ENCODE measurements at places on chromosomes 4 and X.
A peak's percentile ranks its signal among the peaks of the same experiment; 100 is the strongest.

DNA sequence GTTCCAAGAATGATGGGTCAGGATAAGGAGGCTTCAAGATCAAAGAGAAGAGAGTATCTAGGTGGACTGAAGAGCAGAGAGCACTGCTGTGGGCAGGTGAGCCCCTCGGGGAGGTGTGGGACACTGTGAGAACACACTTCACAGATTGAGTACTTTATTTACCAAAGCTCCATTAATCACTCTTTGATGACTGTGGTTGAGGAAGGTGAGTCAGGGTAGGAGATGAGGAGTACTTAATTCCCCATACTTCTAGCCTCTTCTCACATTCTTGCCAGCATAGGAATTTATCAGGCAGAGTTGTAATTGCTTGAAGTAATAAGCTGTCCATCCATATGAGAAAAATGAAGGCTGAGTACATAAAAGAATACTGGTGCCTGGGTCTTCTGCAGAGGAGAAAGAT, 375.3 kb downstream of the PCDH10 start:
- no peak for DNase-seq

DNA sequence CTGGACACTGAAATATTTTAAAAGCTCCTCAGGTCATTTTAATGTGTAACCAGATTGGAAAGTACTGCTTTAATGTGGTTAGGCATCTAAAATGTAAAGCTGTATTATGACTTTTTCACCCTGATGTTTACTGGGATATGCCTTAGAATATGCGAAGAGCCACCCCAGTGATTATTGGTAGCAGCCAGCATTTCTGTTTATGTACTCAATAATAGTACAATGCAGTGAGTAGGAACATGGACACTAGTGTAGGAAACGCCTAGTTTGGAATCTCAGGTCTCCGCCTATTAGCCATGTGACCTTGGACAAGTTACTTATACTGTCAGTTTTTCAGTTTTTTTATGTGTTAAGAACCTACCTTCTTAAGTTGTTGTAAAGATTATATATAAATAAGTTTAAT, 446.0 kb upstream of the PITX2 start:
- DNase-seq, result no peak

GRCh38 chrX:47366041-47366722, 4.2 kb upstream of the ZNF157 start:
- DNase-seq, result peak; percentile 62

DNA sequence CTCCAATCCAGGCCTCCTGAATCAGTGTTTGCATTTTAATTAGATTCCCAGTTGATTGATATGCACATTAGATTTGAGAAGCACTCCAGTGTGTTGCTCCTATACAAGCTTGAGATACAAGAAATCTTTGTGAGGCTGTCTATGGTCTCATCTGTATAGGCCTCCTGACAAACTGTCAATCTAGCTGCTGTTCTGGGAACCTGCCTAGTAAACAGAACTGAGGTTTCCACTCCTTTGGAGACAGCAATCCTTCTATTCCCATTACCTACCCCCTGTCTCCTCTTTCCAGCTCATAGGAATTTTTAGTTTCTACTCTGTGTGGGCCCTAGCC, 306.1 kb upstream of the EMCN start:
- no peak for DNase-seq

DNA sequence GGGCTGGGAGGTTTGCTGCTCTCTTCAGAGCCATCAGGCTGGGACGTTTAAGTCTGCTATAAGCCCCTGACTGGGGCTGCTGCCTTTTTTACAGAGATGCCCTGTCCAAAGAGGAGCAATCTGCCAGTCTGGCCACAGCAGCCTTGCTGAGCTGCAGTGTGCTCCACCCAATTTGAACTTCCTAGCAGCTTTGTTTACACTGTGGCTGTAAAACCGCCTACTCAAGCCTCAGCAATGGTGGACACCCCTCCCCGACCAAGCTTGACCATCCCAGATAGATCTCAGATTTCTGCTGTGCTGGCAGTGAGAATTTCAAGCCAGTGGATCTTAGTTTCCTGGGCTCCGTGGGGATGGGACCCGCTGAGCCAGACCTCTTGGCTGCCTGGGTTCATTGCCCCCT, 40.7 kb downstream of the SPATA18 start:
- DNase-seq, result no peak

DNA sequence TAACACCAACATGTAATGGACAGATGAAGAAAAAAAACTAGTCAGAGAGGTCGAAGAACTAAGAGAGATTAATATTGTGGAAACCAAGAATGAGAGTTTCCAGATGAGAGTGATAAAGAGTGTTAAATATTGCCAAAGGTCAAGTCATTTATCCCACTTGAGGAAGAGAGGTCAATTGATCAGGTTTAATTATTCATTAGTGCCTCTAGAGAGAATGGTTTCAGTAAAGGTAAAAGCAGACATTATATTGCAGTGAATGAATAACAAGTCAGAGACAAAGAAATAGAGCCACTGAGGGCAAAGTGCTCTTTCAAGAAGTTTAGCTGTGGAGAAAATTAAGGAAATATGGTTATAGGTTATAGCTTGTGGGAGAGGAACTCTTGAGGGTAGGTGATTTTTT, 263.1 kb downstream of the GUCY2F start:
- DNase-seq, result no peak

- no peak for DNase-seq
These were observed 8.2 kb downstream of the TNIP3 start for GRCh38 chr4:121155893-121156292.

DNA sequence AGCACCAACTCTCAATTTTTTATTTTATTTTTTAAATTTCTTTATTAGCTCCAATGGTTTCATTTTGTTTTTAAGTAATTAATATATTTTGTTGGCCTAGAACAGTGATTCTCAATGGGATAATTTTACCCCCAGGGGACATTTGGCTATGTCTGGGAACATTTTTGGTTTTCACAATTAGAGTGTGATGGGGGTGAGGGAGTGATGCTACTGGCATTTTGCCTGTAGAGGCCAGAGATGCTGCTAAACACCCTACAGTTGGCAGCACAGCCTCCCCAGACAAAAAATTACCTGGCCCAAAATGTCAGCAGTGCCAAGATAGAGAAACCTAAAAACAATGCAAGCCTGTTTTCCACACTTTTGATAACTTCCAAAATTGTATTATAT, 64.6 kb downstream of the HHIP start:
- DNase-seq, result no peak

GRCh38 chrX:41045960-41046567, 39.2 kb upstream of the USP9X start:
- DNase-seq, result no peak

GRCh38 chrX:47808904-47809788, 27.6 kb upstream of the ZNF81 start:
- DNase-seq, result no peak

DNA sequence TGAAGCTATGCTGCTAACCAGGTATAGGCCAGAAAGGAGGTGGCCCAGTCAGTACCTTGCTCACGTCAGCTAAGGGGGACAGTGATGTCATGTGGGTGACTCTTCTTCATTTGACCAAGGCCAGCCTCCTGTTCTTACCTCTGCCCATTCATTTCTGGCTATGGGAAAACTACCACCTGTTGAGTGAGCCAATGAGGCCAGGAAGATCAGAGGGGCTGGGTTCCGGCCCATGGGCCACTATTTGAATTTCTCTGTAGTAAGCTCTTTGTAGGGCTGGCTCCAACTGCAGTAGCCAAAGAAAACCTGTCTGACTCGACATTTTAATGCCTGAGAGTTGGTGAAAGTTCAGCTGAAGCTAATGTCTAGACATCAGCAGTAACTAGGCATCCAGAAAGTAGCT, 102.6 kb downstream of the AKAP4 start:
- no peak for DNase-seq

GRCh38 chr4:108902769-108903168, 139.9 kb upstream of the ETNPPL start:
- DNase-seq, result no peak

- no peak for DNase-seq
These were observed 43.6 kb downstream of the TSC22D3 start for GRCh38 chrX:107731831-107732502.

DNA sequence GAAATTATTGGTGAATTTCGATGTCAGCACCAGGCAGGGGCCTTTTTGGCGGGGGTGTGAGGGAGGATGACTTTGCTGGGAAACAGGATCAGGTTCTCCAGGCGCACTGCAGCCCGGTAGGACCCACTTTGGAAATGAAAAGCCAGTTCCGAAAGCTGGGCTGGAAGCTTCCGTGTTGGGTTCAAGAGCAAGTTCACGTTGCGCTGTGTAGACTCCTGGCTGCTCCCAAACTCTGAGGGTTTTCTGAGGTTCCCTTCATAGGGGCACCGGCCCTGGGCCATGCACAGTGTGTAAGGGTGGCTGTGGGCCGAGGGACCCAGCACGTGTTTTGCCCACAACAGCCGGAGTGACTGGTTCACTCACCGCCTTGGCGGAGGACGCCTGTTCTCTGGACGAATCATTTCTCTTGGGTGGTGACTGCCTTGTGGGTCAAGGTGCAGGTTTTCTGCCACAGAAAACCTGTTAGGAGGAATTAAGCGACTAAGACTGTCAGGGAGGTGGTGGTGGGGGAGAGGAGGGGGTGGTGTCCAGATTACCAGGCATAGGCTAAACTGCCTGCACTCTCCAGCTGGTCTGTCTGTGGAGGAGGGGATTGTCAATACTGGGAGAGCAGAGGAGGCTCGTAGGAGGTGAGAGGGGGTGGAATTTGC, 8.0 kb downstream of the SHOX start:
- no peak for DNase-seq

GRCh38 chr4:53023677-53024299, 161.7 kb downstream of the RASL11B start:
- no peak for DNase-seq

DNA sequence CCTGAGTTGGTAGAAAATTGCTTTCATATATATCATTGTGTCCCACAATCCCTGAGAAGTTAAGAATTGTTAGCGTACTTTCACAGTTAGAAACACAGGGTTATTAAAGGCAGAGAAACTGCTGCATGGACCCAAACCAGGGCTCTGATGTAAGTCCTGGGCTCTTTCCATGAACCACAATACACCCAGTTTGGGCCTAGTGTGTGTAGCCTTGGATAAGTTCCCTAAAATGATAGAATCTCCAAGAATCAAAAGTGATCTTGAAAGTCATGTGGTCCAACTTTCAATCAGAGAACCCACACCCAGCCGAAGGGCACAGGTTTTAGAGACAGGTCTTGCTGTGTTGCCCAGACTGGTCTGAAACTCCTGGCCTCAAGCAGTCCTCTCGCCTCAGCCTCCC, 257.8 kb upstream of the KLF3 start:
- DNase-seq, result no peak

DNA sequence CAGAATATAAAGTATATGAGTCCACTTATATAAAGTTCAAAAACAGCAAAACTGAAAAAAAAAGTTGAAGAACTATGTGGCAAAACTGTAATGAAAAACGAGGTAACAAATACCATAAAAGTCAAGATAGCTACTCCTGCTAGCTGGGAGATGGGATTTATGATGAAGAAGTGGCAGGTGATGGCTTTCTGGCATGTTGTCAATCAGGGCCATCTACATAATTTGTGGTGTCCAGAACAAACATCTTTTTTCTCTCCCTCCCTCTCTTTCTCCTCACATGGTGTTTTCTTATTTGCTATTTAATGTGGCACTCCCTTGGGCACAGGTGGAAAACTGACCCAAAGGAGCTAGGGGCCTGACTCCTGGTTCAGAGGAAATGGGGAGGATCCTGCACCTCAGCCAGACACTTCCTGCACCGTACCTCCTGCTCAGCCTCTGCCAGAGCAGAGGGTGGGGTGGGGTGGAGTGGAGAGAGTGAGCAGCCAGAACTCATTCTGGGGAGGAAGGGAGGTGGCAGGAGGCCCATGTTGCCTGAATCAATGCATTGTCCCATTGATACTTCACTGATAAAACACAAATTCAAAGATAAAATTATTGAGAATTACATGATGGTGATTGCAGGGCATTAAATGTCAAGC, 5.3 kb upstream of the SAP30 start:
- DNase-seq, result no peak

- no peak for DNase-seq
These were observed 18.3 kb downstream of the GAB1 start for GRCh38 chr4:143354990-143355389.

DNA sequence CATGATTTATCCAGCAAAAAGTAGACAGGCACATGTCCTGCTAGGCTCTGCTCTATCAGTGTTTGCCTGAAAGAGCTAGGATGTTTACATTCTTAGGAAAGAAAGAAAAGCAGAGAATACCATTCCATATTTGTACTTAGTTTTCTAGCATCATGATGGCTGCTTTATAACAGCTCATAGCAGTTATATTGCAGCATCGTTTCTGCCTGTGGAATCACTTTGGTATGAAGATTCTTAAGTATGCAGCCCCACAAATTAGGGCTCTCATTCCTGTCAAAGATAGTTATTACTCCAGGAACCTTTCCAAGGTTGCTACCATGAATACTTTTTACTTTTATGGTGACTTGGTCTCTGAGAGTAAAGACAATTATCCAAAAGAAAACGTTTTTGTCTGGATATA, 119.0 kb upstream of the MYOZ2 start:
- DNase-seq, result no peak

DNA sequence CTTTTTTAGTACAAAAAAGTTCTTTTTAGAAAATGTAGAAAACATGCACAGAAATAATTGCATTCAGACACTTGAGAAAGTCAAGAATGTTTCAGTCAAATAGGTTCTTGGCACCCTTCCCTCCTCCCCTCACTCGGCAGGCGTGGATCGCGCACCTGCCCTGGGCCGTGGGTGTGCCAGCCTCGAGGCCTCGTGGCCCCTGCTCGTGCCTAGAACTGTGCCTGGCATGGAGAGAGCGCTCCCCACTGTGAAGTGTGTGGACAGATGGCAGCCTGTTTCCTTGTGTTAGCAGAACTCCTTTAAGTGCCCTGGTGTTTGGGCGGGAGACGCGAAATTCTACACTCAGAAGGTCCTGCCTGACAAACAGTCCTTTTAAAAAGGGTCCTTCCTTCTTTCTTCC, 14.7 kb downstream of the RGS12 start:
- no peak for DNase-seq

All from central memory CD8-positive, alpha-beta T cell (primary cell).